A172 (cell line): ENCODE measurements at places on chromosomes 1 and 21.

DNA sequence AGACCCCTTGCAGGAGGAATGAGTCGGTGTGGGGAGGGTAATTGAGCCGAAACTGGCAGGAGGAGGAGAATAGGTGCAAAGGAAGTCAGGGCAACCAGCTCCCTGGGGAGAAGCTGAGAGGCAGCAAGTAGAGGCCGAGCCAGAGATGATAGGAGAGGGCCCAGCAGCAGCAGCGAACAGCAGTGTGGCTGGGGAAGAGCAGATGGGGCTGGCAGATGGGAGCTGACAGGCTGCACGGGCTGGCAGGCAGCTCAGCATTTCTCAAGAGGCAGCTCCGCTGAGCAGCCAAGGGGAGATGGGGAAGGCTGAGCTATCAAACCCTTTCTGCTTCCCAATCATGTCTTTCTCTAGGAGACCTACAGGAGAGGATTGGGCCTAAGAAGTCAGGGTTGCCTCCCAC, 158.2 kb downstream of the TRIM33 start:
- no peak for DNase-seq

GRCh38 chr1:227888404-227889046, 59.2 kb downstream of the WNT9A start:
- no peak for DNase-seq

- no peak for DNase-seq
These were observed 22.8 kb upstream of the ELOA start for GRCh38 chr1:23720256-23720995.

DNA sequence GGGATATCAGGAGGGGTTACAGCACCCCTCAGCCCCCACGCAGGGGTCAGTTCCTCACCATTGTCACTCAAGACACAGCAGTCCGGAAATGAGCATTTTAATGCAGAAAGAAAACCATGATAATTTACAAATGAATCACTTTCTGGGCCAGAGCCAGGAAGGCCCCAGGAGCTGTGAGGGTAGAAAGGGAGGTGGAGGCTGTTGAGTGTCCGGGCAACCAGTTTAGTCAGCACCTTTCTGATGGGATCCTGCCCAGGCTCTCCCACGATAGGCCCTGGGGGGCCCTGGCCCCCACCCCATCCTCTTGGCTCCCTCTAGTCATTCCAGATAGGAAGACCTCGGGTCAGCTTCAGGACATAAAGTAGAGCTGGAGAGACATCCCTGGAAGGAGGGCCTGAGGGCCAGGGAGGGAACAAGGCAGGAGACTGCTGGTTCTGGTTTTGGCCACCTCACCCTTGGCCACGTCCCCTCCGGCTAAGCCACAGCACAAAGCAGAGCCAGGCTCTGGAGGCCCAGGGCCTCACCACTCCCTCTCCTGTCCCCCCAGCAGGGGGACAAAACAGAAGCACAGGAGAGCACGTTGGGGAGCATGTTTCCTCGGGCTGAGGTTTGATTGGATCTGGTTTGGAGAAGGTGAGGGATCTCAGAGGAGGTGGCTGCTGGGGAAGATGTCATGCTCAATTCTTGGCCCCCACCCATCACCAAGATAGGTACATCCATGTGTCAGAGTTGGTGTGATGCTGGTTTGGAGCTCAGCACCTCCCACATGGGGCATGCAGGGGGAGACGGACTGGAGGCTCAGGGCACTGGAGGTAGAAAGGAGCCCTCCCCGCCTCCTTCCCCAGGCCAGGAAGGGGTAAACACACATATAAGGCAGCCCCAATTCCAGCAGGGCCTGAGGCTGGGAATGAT, 20.6 kb downstream of the ETNK2 start:
- peak; percentile 96 for DNase-seq

GRCh38 chr1:31127266-31127665, 61.7 kb upstream of the PUM1 start:
- DNase-seq: no peak

- no peak for DNase-seq
These were observed 10.2 kb downstream of the TAS1R2 start for GRCh38 chr1:18849261-18849711.

GRCh38 chr21:45877821-45878469, 103.6 kb upstream of the COL6A1 start:
- peak; percentile 84 for DNase-seq

GRCh38 chr1:206772243-206772937, at the start of gene IL10:
TSS of gene IL10 (minus strand) at chr1:206772494. CDS start at chr1:206772435, 59 bp downstream.
- no peak for DNase-seq

- DNase-seq: no peak
These were observed 29.1 kb downstream of the SLC2A1 start for GRCh38 chr1:42929434-42930177.

DNA sequence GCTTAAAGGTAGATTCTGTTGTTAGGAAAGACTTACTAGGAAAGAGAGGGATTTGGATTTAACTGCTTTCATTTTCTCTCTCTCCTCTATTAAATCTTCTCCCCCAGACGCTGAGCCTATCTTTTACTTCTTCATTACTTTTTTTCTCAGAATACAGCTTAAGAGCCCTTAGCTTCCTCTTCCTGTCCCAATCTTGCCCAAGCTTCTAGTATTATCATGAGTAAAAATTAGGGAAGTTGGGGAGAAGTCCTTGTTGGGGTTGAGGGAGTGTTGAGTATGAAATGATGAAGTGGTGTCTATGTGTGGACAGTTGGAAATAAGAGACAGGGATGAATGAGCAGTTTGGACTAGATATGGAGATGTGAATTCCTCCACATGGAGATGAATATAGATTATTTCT, 35.0 kb downstream of the ACP6 start:
- DNase-seq: no peak

GRCh38 chr1:229192031-229192430, 78.9 kb upstream of the RAB4A start:
- peak; percentile 13 for DNase-seq

DNA sequence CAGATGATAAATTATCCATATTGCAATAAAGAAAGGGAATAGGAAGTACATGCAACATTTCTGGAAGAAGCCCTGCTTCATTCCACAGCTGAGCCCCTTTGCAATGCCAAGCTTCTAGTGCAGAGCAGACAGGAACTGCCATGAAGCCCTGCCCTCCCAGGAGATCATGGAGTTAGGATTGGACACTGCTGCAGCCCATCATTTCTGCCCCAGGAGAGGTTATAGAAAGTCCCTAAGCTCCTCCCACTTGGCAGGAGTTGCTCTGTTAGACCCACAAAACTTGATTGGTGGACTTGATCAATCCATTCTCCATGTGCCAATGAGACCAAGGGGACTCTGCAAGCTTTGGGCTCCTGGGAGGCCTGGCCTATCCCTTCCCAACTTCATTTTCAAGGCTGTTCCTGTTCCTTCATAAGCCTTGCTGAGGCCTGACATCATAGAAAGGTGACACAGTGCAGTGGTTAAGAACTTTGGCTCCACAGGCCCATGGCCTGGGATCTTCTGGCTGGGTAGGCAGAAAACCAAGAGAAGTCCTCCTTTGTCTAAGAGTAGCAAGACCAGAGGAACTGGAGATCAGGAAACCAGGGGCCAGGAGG, 1.3 kb upstream of the LAPTM5 start:
- DNase-seq: no peak

- DNase-seq: no peak
These were observed 7.2 kb downstream of the CAP1 start for GRCh38 chr1:40047769-40048168.

- peak; percentile 99 for DNase-seq
These were observed 1.8 kb upstream of the CKS1B start for GRCh38 chr1:154972517-154973343.

DNA sequence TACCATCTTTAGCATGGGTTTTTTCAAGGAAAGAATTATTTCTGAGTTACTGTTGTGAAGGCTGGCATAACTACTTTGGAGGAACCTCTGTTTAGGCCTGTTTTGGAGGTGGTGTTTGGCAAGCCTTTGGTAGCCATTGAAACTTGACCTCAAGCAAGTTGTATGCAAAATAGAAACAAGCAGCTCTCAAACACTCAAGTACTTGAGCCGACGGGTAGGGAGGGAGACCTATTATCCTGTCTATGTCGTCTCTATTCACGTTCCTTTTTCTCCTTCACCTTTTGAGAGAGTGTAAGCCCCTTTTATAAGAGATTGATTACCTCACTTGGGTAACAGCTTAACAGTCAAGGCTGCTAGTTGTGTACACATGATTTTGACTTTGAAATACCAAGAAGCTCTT, 878.3 kb upstream of the CXADR start:
- DNase-seq: no peak

DNA sequence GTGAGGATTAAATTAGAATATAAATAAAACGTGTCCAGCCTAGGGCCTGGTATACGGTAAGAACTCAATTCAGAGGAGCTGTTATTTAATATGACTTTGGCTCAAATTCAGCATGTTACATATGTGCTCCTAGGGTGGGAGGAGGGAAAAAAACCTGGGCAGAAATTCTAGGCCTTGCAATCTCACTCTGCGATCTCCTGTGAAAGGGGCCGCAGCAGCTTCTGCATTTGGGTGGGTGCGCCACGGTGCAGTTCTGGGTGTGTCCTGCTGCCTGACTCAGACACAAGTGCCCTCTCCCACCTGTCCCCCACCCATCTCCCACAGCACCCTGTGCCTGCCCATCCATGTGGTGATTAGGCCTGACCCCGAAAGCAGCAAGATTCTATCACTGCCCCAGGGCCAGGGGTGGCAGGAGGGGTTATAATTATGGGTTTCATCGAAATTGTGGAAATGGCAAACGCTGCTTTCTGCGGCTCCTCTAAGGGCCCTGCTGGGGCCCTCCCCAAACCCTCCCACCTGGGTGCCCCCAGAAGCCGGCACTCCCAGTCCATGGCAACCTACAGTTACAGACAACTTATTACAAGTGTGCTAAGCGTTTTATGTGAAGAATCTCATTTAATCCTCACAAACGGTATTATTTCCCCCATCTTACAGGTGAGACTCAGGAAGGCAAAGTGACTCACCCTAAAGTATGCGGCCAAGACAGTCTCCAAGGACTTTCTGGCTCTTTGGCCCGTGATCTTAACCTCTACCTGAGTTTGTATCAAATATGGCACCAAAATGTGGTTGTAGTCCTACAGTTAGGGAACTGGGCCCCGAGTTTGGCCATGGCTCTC, 25.5 kb upstream of the GRHL3 start:
- no peak for DNase-seq

DNA sequence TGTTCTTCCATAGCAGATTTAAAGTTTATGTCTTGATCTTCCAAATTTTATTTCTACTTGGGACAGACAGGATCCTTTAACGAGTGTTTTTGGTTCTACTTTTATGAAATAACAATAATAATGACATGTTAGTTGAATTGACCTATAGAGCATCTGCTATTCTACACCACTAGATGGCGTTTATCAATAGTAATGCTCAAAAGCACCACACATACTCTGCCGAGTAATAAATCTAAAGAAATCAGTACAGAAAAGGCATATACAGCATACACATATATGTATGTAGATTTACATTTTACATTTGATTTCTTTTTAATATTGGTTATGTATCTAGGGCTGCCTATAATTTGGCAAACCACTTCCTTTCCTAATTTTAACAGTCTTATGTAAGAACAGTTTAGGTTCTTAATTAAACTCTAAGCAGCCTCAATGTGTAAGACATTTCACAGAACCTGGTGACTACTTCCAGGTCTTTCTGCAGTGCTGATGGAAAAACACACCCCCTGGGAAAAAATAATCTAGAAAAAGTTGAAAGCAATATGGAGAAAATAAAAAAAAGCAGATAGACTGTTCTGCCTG, 5.9 kb upstream of the SIPA1L2 start:
- peak; percentile 71 for DNase-seq

DNA sequence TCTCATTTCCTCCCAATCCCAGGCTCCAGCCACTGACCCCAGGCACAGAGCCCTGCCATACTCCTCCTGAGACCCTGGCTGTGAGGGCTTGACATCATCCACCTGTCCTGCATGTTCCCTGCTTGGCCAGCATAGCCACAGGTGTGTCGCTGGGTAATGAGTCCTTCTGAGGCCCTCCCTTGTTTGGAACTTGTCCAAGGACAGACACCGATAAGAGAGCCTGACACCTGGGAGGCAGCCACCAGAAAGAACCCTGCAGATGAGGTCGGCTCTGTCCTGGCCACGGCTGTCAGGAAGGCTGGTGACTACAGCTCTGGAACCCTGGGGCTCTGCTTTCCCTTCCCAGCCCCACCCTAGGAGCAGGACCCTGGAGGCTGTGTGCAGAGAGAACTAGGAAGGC, 34.6 kb downstream of the TMEM63A start:
- no peak for DNase-seq

DNA sequence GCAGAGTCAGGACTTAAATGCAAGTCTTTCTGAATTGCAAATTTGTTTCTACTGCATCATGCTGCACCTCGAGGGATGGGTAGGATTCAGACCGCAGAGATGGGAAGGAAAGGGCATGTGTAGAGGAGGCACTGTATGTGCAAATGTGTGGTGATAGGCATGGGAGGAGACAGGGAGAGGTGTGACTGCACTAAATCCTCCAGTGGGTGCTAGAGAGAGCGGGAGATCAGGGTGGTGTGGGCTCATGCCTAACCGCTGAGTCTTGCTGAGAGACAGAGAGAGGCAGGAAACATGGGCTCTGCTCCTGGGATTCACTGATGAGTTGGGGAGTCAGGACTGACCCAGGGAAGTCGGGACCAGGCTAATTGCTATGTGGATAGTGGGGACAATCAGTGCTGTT, 61.1 kb downstream of the PTPRU start:
- DNase-seq: no peak

DNA sequence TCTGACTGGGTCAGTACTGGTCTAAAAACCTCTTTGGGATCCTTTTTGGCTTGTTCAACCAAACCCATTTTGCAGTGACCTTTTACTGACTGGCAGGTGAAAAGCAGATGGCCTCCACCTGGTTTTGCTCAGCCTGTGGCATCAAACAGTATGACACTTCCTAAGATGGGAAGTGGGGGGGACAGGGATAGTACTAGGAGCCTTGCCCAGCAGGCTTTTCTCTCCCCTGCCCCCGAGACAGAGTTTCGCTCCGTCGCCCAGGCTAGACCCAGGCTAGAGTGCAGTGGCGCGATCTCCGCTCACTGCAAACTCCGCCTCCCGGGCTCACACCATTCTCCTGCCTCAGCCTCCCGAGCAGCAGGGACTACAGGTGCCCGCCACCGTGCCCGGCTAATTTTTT, 18.3 kb downstream of the INTS3 start:
- no peak for DNase-seq

DNA sequence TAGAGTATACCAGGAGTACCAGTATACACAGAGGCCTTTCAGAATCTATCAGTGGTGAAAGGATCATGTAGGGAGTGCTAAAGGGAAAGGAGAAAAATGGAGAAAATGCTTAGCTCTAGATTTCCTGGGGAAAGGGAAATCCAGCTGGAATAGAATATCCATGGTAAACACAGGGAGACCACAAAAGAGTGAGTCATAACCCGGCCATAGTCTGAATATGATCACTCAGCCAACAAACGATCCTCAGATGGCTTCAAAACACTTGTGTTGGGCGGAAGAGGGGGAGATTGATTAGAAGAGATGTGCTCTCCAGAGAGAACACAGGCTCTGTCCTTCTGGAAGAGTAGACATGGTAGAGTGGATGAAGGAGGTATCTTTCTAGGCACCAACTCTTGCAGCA, 180.6 kb downstream of the PAPPA2 start:
- DNase-seq: peak; percentile 26
